ENCODE measurements at places on chromosomes 4 and X.
A peak's percentile ranks its signal among the peaks of the same experiment; 100 is the strongest.

GRCh38 chr4:26330946-26331345 is 10.1 kb downstream of the RBPJ start:
- DNase-seq = peak; percentile 70

- DNase-seq = no peak
Measured at GRCh38 chr4:154720618-154721267, 23.1 kb upstream of the LRAT start.

GRCh38 chrX:2967998-2968909 is 38.1 kb upstream of the ARSH start:
- no peak for DNase-seq

DNA sequence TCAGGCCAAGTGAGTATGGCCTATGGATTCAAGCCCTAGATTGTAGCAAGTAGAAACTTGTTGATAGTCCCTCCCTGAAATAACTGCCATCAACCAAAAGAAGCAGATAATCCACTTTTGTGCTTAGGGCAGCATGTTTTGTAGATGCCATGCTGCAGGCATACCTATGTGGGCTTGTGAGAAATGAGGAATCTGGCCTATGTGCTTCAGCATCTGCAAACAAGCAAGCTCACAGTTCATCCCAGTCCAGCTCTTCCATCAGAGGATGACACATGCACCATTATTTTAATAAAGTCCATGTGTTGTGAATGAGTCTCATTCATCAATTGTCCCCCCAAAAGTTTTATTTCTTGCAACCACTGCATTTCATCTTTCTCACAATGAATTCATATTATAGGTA is 421.9 kb upstream of the DIPK2B start:
- DNase-seq = no peak

GRCh38 chr4:102104278-102104677 is 241.0 kb downstream of the SLC39A8 start:
- no peak for DNase-seq

Measured in NCI-H510A (cell line).